ENCODE measurements at places on chromosomes 12 and 14. TPM values are rescaled to one million over a fixed set of nuclear protein-coding genes. Genes with fewer than 3 reads are reported as not detected.

DNA sequence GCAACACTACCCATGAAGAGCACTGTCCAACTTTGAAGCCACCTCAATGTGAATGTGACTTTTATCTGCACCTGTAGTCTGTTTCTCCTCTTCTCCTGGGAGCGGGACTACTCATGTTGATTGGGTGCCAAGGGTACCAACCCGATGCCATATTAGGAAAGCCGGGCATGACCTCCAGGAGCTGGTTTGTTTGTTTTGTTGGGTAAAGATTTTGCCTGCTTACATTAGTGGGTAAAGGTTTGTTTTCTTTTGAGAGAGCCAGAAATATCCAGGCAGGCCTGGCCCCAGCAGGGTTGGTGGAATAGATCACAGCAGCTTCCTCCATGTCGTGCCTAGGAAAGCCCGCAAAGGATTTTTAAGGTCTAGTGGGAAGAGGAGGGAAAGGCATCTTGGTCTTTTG, 19.7 kb upstream of the ITPK1 start:
- DNase-seq, result no peak

DNA sequence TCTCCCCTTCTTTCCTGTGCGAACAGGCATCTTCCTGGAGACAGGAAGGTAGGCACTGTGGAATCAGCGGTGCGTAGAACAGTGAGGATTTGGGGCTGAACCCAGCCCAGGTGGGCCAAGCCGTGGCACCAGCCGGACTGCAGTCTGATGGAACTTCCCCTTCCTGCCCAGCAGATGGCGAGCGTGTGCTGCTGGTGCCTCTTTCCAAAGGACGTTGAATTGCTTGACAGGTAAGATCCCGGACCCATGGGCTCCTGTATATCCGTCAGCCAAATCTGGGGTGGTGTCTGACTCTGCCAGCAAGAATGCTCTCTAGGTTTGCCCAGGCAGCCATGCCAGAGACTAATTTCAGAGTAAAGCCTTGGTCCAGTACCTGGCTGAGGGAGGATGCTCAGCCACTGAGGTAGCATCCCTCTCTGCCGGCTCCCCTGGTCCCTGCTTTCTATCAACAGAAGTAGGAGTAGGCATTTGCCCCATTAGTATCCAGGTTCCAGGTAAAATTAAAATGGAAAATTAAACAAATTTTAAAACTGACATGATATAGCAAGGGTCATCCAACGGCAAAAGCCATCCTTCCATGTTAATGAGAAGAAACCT, 21.1 kb upstream of the KCNA5 start:
- no peak for DNase-seq

DNA sequence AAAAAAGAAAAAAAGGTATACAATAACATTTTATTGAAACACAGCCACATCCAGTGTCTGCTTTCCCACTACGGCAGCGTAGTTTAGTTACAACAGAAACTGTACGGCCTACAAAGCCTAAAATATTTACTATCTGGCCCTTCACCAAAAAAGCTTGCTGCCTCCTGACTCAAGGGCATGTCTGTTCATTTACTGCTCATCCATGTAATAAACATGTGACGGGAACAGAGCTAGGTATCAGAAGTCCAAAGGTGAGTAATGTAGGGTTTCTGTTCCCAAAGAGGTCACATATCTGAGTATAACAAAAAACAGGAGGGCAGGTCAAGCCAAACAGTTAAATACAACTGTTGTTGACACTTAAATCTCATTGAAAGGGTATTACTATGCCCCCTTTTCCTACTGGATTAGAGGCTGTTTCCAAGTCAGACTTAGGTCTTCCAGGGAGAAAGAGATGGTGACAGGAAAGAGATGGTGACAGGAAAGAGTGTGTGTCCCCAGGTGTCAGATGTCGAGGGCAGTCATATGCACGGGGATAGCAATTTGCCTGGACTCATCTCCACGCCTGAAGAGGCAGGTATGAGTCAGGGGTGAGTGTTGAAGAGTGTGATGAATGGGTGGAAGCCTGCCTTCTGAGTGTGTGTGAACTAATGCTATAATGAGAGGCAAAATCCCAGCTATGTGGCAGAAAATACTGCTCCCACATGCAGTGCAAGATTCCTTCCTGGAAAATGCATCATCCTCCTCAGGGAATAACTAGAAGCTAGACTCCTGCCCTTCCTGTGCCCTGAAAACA, 77.7 kb downstream of the MAP3K9 start:
- DNase-seq, result no peak

GRCh38 chr12:116346741-116347140, 69.2 kb upstream of the MED13L start:
- no peak for DNase-seq

DNA sequence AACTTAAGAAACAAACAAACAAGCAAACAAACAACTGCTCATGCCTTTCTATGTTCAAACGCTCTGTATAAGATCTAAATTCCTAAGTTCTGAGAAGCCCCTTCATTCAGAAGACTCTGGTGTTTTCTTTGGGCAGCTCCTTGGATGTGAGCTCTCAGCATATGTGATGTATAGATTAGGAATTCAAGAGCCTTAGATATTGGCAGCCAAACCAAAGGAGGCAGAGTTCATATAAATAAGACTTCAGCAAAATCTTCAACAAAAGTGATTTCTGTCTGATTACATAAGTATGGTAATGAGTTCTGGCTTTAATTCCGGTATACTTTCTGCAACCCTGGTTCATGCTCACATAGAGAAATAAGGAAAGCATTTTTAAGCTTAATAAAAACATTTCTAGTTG, 145.6 kb downstream of the DYRK2 start:
- no peak for DNase-seq

GRCh38 chr12:62292761-62293344, 32.6 kb downstream of the USP15 start:
- DNase-seq, result no peak

DNA sequence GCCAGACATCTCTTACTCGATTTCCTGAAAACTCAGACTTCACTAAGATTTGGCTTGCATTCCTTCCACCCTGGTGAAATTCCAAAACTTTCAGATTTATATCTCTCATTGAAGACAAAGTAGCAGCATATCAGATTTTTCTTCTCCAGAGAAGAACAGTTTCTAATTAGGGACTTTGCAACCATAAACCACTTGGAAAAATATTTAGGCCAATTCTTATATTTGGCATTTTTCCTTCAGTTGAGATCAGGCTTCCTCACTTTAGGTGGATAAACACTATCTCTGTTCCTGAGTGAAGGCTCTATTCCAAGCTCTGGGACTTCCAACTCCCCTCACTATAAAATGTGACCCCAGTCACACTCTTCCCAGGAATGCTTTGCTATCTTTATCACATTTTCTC, 1434.3 kb upstream of the FLRT2 start:
- DNase-seq, result no peak

DNA sequence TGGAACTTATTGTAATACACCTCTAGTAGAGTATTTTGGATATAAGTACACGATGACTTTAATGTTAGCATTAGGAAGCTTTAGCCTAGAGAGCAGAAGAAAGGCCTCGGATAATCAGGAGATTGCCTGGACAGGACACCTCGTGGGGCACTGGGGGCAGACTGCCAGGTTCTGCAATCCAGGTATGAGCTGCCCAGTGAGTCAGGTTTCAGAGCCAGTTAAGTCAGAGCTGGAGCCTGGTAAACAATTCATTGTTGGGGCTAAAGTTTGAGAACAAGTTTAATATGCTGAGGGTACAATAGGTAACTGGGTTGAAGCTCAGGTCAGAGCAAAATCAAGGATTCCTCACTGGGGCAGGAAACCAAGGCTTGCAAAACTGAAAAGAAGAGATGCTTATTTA, 107.4 kb downstream of the RERGL start:
- DNase-seq, result no peak

- no peak for DNase-seq
These were observed 2.3 kb upstream of the NEUROD4 start for GRCh38 chr12:55017416-55017925.

- DNase-seq, result no peak
These were observed 30.0 kb downstream of the SLC38A2 start for GRCh38 chr12:46342562-46343033.

- DNase-seq, result no peak
These were observed 9.8 kb downstream of the CHPT1 start for GRCh38 chr12:101707131-101707782.

DNA sequence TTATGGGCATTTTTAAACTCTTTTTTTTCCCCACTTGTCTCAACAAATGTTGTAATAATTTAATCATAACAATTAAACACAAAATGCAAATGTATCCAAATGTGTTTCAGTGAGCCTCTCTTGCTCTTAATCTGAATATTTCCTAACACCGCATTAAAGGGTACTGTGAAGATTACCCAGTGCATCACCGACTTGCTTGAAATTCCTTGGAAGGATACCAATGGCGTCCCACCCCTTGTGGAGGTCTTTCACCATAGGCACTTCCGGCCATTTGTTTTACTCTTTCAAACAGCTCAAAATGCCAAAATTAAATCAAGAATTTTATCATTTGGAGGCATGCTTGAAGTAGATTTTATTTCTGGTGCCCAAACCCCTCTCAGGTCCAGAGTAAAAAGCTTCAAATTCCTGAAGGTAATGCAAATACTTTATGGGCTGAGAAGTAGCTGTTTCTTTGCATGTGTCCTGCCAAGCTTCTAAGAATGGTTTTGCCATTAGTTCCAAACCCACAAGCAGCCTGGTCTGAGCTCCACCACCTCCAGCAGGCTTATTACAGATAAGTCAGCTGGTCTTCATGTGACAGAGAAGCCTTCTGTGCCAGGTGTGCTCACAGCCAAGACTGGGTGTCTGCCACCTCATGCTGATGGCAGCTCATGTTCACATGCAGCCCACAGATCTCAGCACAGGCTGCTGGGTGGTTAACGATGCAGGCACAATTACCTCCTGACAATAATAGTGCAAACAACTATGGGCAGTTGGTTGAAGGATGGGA, 16.4 kb upstream of the NUDT4 start:
- no peak for DNase-seq

GRCh38 chr14:102159841-102160240, 20.1 kb downstream of the WDR20 start:
- no peak for DNase-seq

- no peak for DNase-seq
These were observed 15.1 kb downstream of the CPNE8 start for GRCh38 chr12:38890102-38890855.

DNA sequence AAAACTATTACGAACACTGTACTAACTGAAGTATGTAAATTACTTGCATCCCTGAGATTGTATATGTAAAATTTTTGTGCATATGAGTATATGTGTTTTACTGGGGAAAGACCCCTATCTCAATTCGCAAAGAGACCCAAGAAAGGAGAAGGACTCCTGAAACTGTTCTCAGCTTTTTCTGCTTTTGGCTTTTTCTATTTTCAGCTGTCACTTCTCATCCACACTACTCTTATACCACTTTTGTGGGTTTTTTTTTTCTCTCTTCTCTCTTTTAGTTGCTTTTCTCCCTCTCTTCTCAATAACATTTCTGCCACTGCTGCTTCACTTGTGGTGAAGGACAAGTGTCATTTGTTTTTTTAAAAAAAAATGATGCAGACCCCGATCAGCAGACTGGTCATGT, 39.8 kb downstream of the NIN start:
- no peak for DNase-seq

GRCh38 chr12:65323070-65323469, 44.6 kb downstream of the MSRB3 start:
- no peak for DNase-seq

DNA sequence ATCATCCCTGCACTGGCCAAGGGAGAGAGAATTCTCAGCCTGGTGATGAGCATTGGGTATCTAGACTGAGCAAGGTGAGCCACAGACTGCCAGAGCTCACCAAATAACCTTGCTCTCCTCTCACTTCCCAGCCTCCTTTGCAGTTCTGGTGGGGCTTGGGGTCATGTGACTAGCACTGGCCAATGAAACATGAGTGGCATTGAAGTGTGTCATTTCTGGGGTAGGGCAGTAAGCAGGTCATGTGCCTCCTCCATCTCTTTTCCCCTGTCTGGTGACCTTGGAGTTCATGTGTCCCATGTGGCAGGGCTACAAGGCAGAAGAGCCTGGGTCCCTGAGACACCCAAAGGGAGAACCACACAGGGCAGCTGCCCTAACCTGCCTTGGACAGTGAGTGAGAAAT, 3.6 kb upstream of the KRT72 start:
- no peak for DNase-seq

- DNase-seq, result no peak
These were observed 3.9 kb upstream of the KRT79 start for GRCh38 chr12:52837781-52838608.

- DNase-seq, result no peak
These were observed 176.8 kb downstream of the KIF26A start for GRCh38 chr14:104315169-104315568.

GRCh38 chr12:62738105-62738504, 196.8 kb downstream of the PPM1H start:
- DNase-seq, result no peak

GRCh38 chr14:21436567-21437062, 19.3 kb downstream of the CHD8 start:
- no peak for DNase-seq

DNA sequence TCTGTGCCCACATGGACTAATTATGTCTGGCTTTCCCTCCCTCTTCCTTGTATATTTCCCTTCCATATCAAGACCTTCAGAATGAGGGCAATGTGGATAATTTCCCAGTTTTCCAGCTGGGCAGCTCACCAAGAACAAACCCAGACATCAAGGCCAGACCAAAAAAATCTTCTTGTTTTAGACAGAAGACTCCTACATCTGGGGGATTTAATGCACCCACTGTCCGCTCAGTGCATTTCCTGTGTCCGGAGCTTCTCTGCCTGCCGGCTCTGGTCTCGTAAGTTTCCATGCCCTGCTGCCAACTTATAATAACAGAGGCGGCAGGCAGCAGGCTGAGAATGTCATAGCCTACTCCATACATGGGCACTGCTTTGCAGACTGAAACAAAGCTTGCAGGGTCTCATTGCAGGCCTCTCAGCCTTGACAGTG, 207.2 kb upstream of the BCL2L14 start:
- DNase-seq, result no peak

DNA sequence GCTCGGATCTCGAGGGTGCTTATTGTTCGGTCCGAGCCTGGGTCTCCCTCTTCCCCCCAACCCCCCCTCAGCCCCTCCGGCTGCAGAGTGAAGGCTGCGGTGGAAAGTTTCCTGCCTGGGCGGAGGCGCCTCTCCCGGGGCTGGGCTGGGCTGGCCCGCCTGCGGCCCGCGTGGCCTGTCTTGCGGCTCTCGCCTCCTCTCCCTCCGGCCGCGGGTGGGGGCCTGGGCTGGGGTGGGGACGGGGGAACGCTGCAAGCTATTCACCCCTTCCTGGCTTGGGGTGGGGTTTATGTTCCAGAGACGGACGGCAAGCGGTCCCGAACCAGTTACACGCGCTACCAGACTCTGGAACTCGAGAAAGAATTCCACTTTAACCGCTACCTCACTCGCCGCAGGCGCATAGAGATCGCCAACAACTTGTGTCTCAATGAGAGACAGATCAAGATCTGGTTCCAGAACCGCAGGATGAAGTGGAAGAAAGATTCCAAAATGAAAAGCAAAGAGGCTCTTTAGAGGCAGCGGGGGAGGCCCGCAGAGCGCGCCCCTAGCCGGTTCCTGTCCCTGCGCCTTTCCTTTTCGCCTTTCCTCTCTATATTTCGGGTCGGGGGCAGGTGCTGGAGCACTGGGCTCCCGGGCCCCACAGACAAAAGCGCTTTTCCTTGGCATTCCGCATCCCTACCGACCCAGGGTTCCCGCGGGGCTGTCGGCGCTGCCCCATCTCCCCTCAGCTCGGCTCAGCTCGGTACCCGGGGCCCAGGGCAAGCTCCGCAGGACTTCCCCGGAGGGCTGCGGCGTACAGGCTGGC, 1.3 kb downstream of the HOXC5 start:
- DNase-seq, result no peak

The CDC42BPB gene
- total RNA-seq, result 114 TPM

The FSCB gene
- 0.12 TPM for total RNA-seq

The CELA1 gene
- total RNA-seq, result not detected

The CLEC2B gene
- 24.8 TPM for total RNA-seq

The SOCS4 gene
- 17.9 TPM for total RNA-seq

The NFATC4 gene
- total RNA-seq, result 37.0 TPM

The CLEC2D gene
- total RNA-seq, result 13.9 TPM

The KIF26A gene
- 4.4 TPM for total RNA-seq

The ZBTB42 gene
- 13.1 TPM for total RNA-seq

Measured in lower lobe of right lung (tissue), 2 donors.